ENCODE measurements at places on chromosomes 1 and 21.

DNA sequence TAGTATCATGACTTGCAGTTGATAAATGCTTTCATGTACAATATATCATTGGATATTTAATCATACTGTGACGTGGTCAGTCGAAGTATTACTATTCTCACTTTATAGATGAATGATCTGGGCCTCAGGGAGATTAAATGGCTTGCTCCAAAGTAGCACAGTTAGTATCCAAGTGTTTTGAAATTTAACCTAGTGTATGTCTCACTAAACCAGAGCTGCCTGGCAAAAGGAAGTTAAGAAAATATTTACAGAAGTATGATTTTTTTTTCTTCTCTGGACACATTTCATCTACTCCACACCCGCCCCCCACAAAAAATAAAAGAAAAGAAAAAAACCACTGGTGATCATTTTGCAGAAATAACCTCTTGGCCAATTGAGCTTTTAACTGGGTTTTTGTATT, 71.9 kb upstream of the CXADR start:
- no peak for DNase-seq

DNA sequence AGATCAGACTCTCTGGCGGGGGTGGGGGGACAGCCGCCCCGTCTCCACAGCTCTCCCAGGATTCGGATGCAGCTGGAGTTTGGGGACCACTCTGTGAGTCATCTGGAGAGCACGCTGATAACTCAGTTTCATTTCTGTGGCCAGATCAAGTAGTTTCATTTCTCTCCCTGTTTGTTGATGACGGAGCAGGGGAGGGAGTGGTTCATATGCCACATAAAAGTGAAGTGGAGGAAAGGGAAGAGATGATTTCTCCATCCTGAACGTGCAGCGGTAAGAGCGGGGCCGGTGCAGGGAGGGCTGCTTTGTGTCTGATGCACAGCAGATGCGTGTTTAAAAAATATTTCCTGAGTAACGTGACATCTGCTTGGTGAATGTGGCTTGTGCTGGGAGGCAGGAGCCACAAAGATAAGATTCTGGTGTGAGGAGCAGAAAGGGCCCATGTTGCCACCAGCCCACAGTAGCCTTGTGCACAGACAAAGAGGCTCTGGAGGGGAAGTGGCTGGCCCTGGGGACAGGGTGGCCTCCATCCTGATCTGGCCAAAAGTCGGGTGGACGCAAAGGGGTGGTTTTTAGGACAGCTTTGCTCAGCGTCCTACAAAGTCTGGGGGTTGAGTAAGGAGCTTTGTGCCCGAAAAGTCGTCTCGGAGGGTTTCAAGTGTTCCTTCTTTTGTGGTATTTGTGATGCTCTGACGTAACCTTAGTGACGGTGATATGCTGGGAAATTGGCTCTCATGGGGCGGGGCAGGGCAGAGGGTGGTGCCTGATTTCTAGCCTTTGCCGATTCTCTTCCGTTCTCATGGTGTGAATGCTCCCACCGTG, at the start of gene MX2:
MX2 (plus strand) TSS at position 242 of the 819 bp plus-strand sequence. CDS start 14,880 bp downstream, outside the sequence.
- no peak for DNase-seq

GRCh38 chr1:40795811-40796586, 12.4 kb downstream of the KCNQ4 start:
- no peak for DNase-seq

DNA sequence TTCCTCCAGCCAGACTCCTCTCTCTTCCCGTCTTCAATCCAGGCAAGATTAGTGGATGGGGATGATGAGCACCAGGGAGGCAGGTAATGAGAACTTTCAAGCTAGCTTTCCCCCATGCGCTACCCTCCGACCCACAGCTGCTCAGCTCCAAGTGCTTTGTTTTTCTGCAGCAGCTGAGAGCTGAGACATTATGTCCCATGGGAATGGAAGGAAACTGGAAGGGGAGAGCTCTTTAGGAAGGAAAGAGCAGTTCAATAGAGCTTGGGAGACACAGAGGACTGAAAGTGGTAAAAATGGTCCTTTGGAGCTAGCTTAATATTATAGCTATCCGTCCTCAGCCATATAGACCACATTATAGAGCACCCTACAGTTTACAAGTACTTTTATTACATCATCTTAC, 39.8 kb downstream of the RAB3B start:
- DNase-seq = no peak

- DNase-seq = no peak
Observed at GRCh38 chr1:17586172-17586964, 46.9 kb downstream of the ARHGEF10L start.

Measured in chondrocyte (in vitro differentiated cells).